T-helper 17 cell (primary cell): ENCODE measurements at places on chromosomes 11 and 22.

- DNase-seq: no peak
Measured at GRCh38 chr11:72586321-72587090, 87.7 kb downstream of the PDE2A start.

DNA sequence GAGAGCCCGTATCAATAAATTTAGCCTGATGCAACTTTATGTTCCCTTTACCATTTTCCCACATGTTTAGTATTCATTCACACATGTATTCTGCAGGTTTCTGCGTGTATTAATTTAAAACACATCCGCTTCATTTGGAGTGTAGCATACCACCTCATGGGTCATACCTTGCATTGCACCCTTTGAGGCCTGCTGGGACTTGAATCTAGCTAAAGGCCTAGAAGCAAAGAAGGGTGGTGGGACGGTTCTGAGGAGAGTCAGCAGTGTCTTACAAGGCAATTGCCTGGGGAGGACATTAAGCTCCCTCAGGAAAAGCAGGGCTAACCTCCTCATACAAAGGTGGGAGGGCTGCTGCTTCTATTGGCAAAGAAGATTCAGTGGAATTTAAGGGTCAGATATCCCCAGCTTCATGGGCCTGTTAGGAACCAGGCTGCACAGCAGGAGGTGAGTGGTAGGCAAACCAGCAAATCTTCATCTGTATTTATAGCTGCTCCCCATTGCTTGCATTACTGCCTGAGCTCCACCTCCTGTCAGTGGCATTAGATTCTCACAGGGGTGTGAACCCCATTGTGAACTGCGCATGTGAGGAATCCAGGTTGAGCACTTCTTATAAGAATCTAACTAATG lies 15.9 kb upstream of the SNX19 start:
- DNase-seq: no peak

DNA sequence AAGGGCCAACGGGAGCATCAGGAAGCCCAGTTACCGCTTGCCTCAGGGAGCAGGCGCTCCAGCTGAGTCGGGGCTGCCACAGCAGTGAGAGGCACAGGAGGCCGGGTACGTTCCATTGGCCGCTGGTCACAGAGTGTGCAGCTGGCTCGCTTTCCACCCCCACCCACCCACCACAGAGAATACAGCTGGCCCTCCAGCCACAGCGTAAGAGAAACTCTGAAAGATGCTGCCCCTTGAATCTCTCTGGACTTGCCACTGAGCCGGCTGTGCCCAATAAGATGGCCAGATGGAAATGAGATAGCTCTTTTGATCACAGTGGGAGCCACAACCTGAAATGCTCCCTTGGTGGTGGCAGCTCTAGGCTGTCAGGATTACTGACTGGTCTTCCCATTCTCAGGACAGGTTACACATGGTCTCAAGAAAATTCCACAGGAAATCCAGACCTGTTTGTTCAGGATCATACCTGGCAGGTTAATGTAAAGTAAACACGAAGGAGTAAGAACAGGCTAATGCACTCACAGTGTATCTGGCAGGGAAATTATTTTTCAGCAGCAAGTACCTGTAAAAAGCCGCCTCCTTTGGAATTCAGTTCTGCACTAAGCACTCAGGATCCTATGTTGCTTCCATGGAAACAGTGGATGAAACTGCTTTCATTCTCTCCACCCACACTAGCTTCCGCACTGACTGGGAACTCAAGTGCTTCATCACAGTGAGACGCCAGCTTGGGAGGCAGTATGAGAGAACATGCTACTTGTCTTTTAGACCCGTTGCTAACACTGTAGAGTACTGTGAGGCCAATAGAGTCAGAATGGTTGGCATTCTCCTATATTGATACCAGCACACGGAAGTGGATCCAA lies 16.5 kb downstream of the SIAE start:
- DNase-seq: no peak

GRCh38 chr11:67290801-67291200 lies 1.7 kb downstream of the ANKRD13D start:
- no peak for DNase-seq

DNA sequence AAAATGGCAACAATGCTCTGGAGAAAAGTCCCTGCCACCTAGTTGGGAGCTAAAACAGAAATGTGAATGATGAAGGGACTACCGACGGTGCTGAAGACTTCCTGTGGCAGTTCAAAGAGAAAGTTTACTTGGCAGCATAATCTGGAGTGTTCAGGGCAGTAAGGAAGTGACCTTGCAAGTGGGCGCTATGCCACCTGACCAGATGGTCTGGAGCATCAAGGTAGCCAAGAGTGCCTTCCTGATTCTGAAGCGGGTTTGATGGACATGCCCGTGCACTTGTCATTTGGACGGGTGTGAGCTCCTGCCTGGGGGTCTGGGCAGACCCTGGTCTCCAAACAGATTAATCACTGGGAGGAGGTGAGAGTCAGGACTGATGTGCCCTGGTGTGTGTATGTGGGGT lies 1.8 kb upstream of the SNX19 start:
- DNase-seq: no peak

- no peak for DNase-seq
Measured at GRCh38 chr11:34443136-34443535, 4.4 kb downstream of the CAT start.

- no peak for DNase-seq
Measured at GRCh38 chr11:65439331-65440181, 17.0 kb downstream of the NEAT1 start.

DNA sequence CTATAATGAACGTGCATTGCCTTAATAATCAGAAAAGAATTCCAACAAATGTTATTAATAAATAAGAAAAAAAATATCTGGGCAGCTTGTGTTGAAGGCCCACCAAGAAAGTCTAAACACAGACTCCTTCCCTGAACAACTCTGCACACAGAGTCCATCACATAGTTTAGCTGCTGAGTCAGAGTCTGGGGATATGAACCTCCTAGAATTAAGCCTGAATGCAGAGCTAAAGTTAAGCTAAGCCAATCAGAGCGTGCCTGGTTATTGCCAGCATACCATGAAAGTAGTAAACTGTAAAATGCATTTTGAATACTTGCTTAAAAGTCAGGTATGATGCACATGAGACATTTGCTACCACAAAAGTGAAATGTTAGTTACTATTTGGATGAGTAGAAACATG lies 25.6 kb upstream of the TENM4 start:
- DNase-seq: no peak

DNA sequence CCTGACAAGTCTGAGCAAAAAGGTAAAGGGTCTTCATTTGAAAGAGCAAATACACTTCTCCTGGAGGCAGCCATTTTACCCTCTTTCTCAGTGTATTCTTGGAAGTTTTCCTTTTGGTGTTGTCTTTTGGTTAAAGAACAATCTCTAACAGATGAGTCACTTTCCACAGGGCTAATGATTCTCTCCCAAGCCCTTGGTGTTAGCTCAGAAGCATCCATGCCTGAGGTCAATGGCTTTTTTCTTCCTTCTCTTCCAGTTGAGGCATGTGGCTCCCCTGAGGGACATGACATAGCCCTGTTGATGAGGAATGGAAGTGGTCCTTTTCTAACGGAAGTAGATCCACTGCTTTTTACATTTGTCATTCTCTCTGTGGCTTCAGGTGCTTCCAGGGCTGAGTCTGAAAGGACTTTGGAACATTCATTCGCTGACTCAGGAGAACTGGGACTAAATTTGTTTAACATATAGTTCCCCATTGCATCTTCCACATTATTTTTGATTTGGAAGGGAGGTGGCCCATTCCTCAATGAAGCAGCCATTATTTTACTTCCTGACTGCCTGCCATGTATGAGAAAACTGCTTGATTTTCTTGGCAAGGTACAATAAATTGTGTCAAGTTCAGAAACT lies 13.8 kb upstream of the POGLUT3 start:
- DNase-seq: no peak

DNA sequence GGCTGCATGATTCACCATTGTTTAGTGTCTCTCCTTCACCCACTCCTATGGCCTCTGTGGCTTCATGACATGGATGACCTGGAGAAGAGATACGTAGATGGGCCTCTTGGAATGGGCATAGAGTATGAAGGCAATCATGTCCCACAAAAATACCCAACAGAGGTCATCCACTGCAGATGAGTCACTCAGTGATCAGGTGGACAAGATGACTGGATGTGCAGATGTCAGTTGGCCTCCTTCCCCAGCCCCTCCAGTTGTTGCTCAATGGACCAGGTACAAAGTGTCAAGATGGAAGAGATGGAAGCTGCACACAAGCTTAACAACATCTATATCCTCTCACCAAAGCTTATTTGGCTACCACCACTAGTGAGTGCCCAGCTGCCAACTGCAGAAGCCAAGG lies 41.0 kb upstream of the CLPB start:
- no peak for DNase-seq

GRCh38 chr11:100866453-100866852 lies 179.4 kb downstream of the ARHGAP42 start:
- no peak for DNase-seq

DNA sequence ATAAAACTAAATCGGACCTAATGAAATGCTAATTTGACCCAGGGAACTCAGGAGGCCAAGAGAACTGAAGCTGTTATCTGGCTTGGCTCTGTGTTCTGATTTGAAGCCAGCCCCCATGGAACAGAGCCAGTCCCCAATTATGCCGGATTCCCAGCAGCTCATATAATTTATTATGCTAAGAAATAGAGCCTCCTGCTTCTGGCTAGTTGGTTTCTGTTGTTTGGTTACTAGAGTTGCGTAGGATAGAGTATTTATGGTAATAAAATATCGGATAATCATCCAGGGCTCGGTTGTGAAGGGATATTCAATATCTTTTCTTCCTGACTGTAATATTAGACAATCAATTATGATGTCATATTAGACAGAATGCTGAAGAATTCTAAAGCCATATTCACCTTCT lies 120.4 kb upstream of the TTC12 start:
- no peak for DNase-seq

DNA sequence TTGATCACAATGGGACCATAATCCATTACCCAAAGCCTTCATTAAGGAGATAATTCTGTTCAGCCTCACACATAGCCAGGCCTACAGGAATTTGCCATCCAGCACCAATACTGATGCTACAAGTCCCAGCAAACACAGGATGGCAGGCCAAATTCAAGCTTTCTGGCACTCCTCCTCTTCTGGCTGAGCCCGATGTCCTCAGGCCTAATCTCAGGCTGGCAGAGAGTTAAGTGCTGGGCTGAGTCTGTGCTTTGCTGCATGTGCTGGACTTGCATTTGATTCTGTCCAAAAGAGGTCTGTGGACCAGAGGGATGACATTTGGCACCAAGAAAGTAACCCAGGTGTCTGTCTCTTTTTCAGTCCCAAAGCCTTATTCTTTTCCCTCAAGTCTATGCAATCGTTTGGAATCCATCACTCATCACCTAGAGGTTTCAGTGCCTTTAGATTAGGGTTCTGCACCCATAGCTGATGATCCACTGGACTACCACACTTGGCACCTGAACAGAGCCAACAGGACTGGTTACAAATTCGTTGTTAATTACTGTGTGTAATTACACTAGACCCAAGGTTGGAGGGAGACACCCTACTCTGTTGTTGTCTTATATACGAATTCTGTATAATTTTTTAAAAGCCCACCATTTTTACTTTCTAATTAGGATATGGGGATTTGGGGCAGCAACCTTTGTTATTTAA lies 19.4 kb upstream of the LIN7C start:
- no peak for DNase-seq

GRCh38 chr11:65654375-65655349 lies 8.1 kb downstream of the RELA start:
- DNase-seq: no peak
